H9 (cell line): ENCODE measurements at places on chromosomes 3 and 15. TPM values are rescaled to one million over a fixed set of nuclear protein-coding genes. Genes with fewer than 3 reads are reported as not detected.

DNA sequence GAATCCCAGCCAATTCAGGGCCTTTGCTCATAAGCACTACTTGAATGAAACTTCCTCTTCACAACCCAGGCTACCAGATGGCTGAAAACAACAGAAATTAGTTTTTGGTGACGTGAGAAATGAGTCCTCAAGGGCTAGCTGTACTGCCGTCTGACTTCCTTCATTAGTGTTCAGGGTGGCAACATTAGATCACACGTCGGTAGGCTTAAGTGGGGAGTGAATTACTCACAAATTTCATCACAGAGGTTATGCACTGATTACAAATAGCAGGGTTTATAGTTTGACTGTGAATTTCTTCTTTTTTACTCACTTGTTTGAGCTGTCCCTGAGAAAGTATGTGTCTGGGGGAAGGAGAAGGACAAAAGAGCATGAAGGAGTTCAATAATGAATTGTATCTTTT is 397.2 kb downstream of the GAP43 start:
- no peaks in the 10 kb centered on the region for H3K4me1 ChIP-seq
- no peaks in the 10 kb centered on the region for H3K36me3 ChIP-seq

DNA sequence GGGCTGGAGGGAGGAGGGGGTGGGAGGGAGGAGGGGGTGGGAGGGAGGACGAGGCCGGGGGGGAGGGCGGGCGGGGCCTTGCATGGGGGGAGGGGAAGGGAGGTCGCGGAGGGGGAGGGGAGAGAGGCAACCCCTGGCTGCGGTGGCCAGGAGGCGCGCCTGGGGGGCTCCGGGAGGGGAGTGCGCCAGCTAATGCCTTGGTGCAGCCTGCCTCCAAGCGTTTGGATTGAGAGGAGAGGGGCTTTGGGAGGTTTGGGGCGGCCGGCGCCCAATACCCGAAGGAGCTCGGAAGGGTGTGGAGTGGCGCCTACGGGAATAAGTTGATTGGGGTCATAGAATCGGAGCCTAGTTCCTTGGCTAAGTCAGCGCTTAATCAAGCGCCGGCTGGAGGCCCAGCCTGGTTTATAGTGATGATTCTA is 557 bp downstream of the TFG start:
- peak; percentile 70 for DNase-seq
- H3K36me3 ChIP-seq = peaks cover 25% of the 10 kb centered on the region
- peak overlapping the region; percentile 86 for H3K4me3 ChIP-seq
- peaks cover 4% of the 10 kb centered on the region; the same call in 1 of the 2 replicates for H3K27me3 ChIP-seq
- no peaks in the 10 kb centered on the region for H3K4me1 ChIP-seq

DNA sequence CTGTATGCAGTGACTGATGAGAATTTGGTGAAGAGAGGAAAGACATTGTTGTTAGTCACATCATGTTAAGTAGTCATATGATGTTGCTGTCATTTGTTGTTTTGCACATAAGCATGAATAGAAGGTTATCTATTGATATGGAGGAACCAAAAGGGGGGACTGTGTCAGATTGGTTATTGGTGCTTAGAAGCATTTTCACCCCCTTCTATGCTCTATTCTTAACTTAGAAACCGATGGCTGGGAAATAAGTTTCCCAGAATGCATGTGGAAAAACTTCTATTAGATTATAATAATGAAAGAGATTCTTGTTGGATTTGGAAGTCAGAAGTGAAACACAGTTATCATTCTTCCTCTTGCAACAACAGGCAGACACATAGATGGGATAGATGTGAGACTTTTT is 33.2 kb upstream of the CADM2 start:
- no peaks in the 10 kb centered on the region for H3K4me1 ChIP-seq
- 0 out of 3 replicates have a peak, but pooled peaks cover 2% of the 10 kb centered on the region for H3K36me3 ChIP-seq
- no peak overlapping the region for H3K4me3 ChIP-seq
- no peak for DNase-seq
- no peak overlapping the region for H3K27ac ChIP-seq

DNA sequence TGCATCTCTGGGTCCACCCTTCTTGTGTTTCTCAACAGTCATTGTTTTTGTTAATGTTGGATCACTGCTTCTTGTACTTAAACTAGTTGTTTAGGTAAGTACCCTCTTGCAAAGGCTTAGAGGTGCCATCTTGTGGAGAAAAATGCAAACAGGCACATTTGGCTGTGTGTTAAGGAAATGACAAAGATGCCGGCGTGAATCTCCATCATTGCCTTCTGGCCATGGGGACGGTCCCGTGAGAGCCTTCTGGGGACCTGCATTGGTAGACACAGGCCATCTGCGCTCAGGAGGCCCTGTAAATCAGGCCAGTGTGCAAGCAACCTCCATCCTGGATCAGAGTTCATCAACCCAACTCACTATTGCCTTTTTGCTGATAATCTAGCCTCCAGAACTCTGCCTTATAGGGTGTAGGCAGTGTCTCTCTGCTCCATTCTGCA is 158.6 kb upstream of the NR2E3 start:
- no peaks in the 10 kb centered on the region for H3K27me3 ChIP-seq
- no peaks in the 10 kb centered on the region for H3K36me3 ChIP-seq
- no peak overlapping the region for H3K4me3 ChIP-seq
- peaks cover 3% of the 10 kb centered on the region; the same call in 1 of the 2 replicates for H3K4me1 ChIP-seq
- peak; percentile 69 for DNase-seq

The CADPS gene
- 5.4 and 6.6 TPM in 2 replicates for total RNA-seq

The GOLGA8M gene
- total RNA-seq = not detected in 2 replicates

DNA sequence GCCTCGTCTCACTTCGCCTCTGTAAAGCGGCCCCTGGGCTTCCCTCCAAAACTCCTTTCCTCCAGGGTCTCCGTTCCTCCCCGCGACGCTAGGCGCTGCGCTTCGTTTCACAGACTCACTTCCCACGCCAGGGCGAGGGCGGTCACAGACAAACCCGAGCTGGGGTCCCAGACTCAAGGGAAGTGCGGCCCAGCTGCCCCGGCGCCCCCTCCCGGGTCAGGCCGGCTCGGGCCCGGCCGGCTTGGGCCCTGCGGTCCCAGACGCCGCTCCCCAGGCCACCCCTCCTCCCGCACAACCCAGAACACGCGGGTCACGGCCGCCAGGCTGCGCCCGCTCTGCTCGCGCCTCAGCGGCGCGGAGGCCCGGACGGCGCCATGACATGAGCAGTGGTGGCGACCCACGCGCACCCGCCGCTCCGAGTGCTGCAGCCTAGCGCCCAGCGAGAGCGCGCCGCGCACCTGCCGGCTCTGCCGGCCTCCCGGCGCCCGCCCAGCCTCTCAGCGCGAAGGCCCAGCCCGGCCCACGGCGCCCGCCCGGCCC is 547 bp downstream of the NUP210 start:
- H3K4me1 ChIP-seq = peaks cover 4% of the 10 kb centered on the region; the same call in 1 of the 2 replicates
- no peaks in the 10 kb centered on the region for H3K27me3 ChIP-seq
- peak; percentile 47 for DNase-seq
- H3K4me3 ChIP-seq = peak overlapping the region; percentile 82
- peaks cover 2% of the 10 kb centered on the region for H3K36me3 ChIP-seq
- no peak overlapping the region for H3K27ac ChIP-seq

- H3K27ac ChIP-seq = no peak overlapping the region
- H3K36me3 ChIP-seq = no peaks in the 10 kb centered on the region
- peaks cover 4% of the 10 kb centered on the region; the same call in 1 of the 2 replicates for H3K4me1 ChIP-seq
- H3K4me3 ChIP-seq = no peak overlapping the region
- no peak for DNase-seq
Observed at GRCh38 chr15:92614791-92615785, 40.5 kb downstream of the FAM174B start.

The CLEC3B gene
- total RNA-seq = not detected in 2 replicates
